ENCODE measurements at places on chromosomes 2 and 18.

DNA sequence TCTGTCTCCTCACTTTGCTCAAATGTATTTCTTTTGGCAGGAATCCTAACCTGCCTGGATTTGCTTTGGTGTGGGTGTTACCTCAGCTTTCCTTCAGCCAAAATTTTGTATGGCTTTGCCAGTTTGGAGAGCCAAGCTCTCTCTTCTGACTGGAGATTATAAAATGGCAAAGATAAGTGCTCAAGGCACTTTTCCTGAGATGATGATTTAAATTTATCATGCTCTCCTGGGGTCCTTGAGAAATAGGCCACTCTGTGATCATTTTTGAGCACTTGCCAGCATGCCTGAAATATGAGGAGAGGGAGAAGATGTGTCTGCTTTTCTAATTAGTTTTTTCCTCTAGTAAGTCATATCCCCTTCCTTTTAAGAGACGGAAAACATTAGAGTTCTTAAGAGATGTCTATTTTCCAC, 683.0 kb downstream of the SLC4A3 start:
- DNase-seq, result no peak

DNA sequence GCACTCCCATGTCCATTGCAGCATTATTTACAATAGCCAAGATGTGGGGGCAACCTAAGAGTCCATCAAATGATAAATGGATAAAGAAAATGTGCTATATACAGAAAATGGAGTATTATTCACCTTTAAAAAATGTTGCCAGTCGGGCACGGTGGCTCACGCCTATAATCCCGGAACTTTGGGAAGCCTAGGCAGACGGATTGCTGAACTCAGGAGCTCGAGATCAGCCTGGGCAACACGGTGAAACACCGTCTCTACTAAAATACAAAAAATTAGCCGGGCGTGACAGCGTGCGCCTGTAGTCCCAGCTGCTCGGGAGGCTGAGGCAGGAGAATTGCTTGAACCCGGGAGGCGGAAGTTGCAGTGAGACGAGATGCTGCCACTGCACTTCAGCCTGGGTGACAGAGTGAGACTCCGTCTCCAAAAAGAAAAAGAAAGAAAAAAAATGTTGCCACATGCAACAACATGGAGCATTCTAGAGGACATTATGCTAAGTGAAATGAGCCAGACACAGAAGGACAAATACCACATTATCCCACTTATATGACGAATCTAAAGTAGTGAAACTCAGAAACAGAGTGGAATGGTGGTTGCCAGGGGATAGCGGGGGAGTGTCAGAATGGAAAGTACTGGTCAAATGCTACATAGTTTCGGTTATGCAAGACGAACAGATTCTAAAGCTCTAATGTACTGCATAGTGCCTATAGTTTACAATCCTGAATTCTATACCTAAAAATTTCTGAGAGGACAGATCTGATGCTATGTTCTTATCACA, 1385.6 kb upstream of the TMEFF2 start:
- no peak for DNase-seq

- no peak for DNase-seq
Observed at GRCh38 chr2:113093613-113093977, 25.8 kb downstream of the IL1F10 start.

- no peak for DNase-seq
Observed at GRCh38 chr2:18362696-18363095, 197.8 kb downstream of the RDH14 start.

DNA sequence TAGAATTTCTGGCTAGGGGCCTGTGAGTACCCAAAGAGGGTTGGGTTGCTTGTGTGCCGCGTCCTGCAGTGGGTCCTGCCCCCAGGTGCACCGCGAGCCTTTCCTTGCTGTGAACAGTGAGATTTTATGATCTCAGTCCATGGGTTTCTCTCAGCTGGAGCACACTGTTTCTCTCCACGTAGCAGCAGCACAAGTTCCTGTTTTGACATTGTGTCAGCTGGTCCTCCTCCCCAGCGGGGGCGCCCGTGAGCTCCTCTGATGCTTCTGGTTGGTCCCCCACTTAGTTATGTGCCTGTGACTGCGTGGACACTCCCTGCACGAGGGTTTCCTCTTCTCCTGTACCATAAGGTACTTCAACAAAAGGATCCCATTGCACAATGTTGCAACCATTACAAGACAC, 29.8 kb downstream of the TSHZ1 start:
- no peak for DNase-seq

GRCh38 chr2:233700028-233700635, 7.4 kb downstream of the UGT1A6 start:
- DNase-seq, result no peak

- DNase-seq, result peak; percentile 45
Observed at GRCh38 chr2:50786345-50786744, 245.6 kb downstream of the NRXN1 start.

GRCh38 chr2:119216994-119217393, 6.6 kb upstream of the STEAP3 start:
- DNase-seq, result no peak

DNA sequence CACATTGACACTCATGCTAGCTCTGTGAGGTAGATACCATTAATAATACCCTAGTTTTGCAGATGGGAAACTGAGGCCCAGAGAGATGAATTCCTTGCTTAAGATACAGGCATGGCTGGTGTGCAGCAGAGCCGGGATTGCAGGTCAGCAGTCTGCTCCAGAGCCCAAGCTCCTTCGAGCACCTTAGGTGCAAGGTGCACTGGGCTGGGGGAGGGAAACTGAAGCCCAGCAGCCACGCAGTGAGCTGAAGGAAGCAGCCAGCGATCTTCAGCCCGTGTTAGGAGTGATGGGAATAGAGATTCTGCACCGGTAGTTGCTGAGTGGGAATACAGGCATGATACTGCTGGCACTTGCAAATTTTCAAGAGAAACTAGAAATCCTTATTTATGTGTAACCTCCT, 50.6 kb downstream of the TANC1 start:
- no peak for DNase-seq

- DNase-seq, result no peak
Observed at GRCh38 chr2:41169744-41170143, 717.9 kb upstream of the SLC8A1 start.

DNA sequence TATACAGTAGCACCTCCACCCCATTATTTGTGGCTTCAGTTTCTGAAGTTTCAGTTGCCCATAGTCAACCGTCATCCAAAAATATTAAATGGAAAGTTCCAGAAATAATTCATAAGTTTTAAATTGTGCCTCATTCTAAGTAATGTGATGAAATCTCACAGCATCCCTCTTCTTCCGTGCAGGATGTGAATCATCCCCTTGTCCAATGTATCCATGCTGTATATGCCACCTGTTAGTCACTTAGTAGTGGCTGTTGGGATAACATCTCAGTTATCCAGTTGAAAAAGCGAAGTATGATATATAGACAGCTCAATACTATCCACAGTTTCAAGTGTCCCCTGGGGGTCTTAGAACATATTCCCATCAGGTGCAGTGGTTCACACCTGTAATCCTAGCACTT, 119.1 kb upstream of the OTX1 start:
- DNase-seq, result no peak

- no peak for DNase-seq
Observed at GRCh38 chr18:35236571-35237363, 4.1 kb upstream of the ZNF397 start.
